M059J (cell line): ENCODE measurements at places on chromosomes 16 and 17. TPM values are rescaled to one million over a fixed set of nuclear protein-coding genes. Genes with fewer than 3 reads are reported as not detected.

- no peak for DNase-seq
These were observed 39.0 kb upstream of the AKAP1 start for GRCh38 chr17:57045868-57046704.

- no peak for DNase-seq
These were observed 15.7 kb downstream of the CNEP1R1 start for GRCh38 chr16:50040710-50041109.

GRCh38 chr17:57970710-57971109, 15.5 kb upstream of the CUEDC1 start:
- DNase-seq: no peak

DNA sequence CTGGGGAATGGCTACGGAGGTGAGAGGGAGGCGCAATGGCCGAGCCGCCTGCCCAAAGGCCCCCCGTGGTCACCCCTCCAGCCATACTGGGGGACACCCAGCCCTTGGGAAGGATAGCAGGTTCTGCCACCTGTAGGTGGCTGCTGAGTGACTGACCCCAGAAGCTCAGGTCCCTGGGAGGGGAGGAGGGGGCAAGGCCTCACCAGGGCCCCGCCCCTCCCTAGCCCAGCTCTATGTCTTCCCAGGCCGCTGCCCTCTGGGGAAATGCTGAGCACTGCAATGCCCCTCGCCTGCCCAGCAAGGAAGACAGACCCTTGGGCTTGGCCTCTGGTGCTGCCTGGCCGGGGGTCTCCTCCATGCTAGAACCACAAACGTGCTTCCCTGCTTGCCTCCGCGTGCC, 11.4 kb upstream of the CLDN9 start:
- no peak for DNase-seq

DNA sequence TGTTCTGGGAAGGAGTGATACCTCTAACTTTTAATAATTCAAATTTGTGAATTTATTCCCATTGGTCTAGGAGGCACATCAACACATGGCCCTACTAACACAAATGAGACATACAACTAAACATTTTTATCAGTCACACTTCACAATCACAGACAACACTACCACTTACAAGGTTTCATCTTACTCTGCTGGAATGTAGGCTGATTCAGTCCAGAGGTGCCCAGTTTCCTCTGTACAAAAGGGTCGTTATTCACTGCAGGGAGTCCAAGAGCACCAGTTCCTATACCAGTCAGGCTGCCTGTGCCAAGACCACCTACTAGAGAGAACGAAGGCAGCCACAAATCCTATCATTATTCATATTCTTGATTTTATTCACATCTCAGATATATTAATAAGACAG, 41.4 kb downstream of the SETD6 start:
- no peak for DNase-seq

- DNase-seq: no peak
These were observed 8.1 kb downstream of the DNAJC7 start for GRCh38 chr17:42009170-42009569.

- no peak for DNase-seq
These were observed 75.1 kb downstream of the CYLD start for GRCh38 chr16:50816901-50817555.

Gene LRRC37A
- total RNA-seq: 0.89 and 1.5 TPM in 2 replicates

Gene GLIS2
- total RNA-seq: 0.22 and 1.1 TPM in 2 replicates

Gene C1QL1
- total RNA-seq: 14.7 and 21.4 TPM in 2 replicates

Gene RNF112
- 0.39 TPM in 1 of 2 replicates, not detected in the other for total RNA-seq

Gene MYH1
- total RNA-seq: not detected in 2 replicates
